NCI-H2029 (cell line): ENCODE measurements at places on chromosomes 11 and 22.

DNA sequence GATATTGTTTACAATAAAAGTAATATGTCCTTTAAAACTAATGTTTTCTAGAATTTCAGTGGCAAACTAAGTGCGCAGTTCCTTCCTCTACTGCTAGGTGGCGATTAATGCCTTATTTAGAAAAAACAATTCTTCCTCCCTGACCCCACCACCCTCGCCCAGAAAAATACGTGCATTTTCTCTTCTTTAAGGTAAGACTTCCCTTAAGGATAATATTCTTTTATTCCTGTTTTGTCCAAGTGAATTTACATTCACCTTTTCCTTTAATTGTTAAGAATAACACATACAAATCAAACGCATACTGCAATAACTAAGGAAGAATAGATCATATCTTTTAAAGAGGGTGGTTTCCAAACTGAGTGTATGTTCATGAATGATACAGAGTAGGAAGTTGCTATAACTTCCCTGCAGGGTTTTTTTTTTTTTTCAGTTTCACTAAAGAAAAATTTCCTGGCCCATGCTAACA lies 17.0 kb upstream of the PSMA1 start:
- peak; percentile 46 for DNase-seq

DNA sequence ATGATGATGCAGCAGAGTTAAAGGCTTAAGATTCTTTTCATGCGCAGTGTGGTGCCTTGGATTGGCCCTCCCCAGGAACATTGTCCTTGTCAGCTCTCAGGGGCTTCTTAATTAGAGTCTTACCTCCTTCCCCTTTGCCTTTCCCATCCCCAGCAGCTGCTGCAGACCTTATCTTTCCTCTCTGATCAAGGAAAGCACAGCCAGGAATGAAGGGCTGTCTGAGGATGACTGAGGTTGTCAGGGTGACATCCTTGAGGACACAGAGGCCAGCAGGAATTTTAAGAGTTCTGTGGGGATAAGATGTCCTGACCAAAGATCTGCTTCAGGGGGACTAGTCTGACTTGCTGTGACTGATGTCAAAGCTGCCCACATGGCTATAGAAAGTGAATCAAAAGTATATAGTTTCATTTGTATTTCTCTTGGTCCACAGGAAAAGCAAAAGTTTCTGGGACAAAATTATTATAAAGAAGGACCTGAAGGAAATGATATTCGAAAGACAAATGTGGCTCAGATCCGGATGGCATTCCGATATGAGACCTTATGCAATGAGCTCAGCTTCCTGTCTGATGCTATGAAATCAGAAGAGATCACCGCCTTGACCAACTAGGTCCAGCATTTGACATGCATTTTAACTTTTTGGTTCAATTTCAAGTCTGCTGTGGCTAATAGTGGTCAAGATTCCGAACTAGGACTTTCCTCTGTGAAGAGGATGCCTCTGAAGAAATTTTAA lies 35.5 kb downstream of the RNF141 start:
- no peak for DNase-seq

DNA sequence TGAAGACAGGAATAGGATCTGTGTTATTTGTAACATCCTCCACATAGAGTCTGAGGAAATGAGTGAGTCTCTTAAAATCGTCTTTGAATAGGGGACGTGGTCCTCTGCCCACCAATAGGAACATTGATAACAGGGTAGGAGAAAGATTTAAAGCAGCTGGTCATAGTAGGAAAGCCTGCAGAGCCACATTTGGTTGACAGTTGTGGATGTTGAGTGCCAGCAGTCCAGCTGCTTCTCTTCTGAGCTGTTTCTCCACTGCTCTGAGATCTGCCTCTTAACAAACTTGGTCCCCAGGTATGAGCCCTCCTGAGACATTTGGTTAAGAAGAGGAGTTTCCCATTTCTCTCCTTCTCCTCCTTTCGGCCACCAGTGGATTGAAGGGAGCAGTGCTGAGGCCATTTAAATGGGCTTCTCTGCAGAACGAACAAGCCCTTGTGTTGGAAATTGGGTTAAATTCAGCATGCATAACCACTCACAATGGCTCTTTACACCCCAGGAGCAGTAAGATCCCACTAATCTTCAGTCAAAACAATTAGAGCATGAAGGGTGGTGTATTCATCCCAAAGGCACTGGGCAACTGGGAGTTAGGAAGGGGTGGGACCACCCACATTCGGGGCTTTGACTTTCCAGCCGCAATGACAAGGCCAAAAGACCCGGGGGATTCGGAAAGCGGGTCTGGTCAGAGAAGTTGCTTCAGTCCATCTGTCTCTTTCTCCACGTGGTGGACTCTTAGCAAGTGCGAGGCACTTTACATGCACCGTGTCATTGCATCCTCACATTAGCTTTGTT lies 32.3 kb downstream of the MIAT start:
- no peak for DNase-seq

DNA sequence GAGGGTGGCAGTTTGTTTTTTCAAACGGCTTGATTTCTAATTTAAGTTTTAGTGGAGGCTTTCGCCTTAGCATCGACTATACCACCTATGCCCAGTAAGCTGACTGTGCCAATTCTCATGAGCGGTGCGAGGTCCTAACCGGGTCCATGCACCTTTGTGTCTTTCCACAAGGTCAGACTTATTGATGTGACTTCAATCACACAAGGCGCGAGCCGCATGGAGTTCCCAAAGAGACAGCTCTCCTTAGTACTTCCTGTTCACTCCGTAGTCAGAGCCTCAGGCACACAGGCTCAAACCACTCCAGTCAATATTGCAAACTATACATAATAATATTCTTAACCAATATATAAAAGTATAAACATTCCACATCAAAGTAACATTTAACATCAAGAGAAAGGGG lies 18.2 kb downstream of the ST14 start:
- DNase-seq, result peak; percentile 43

DNA sequence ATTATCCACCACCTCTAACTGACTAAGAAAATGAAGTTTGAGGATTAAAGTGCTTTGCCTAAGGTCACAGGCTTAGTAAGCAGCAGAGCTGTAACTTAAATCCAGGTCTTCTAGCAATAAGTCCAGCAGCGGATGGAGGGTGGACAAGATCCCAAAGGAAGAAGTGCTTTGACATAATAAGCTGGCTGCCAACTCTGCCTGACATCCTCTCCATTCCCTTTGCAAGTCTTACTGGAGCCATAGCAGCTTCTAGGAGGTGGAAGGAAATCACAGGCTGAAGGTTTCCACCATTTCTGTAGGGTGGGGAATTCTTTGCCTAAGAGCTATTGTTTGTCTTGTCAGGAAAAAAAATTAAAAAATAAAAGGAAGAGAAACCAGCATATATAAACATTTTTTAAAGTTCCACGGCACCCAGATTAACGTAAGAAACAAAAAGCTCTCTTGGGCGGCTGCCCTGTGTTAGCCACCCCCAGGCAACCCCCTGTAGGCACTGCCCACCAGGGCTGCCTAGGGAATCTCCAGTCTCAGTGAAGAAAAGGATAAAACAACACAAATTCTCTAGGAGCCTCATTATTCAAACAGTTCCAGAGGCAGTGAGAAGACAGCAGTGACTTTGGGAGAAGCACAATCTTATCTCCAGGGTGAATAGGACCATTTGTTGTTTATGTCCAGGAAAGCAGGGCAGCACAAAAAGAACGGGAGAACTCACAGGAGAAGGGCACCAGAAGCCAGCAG lies 380.8 kb upstream of the CADM1 start:
- no peak for DNase-seq

DNA sequence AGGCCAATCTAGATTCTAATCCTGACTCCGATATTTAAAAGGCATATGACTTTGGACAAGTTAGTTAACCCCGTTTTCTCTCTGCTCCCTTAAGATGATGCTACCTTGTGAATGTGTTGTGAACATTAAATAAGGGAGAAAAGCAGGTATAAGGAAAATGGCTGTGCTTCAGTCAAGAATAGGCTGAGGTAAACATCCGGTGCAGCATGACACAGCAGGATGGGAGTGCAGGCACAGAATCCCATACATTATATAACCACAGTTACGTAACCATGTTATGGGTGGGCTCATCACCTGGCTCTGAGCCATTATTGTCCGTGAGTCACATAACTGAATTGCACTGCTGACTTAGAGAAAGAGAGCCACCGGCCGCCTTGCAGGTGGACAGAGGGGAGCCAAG lies 382.2 kb upstream of the ANO5 start:
- no peak for DNase-seq

DNA sequence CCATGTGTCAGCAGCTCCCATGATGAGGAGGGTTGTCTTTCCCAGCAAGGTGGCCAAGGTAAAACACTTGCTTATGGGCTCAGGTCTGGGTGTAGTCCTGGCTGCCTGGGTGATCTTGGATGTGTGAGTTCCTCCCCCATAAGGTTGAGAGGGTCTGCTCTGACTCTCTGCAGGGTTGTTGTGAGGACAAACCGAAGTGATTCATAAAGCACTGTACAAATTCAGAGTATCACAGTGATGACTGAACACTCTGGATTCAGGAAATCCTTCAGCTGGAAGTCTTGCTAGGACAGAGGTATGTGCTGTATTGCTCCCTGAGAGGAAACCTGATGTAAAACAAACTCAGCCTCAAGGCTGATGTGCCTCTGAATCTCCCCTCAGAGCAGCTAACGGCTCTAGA lies 220.9 kb upstream of the PITPNB start:
- no peak for DNase-seq

DNA sequence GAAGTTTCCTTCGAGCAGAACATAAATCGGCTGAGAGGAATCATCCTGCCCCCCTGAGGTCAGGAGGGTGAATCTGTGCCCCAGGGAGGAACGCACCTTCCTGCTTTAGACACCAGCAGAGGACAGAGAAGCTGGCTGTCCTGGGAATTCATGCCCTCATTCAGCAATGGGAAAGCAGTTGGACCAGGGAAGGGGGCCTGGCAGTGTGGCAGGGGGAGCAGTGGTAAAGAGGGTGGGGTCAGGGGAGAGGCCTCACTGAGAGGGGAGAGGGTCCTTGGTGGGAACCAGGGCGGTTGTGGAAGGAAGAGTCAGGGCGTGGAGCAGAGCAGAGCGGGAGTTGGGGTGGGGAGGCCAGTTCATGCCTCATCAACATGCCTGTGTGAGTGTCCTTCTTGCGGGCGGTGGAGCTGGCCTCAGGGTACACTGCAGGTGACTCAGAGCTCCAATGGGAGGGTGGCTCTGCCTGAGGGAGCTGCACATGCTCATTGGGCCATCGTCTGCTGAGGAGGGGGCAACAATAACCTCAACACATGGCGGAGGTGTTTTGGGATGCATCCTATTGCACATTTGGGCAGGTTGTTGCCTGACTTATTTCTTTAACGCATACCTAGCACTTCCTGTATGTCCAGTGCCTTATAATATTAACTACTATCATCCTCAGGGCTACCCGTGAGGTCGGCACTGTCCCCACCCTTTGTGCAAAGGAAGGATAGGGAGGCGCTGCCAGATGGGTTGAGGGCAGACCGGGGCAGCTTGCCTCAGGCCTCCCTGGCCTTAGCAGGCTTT lies 23.2 kb downstream of the MED15 start:
- DNase-seq, result no peak

GRCh38 chr11:134731213-134731961 lies 319.3 kb upstream of the B3GAT1 start:
- DNase-seq, result no peak

GRCh38 chr11:47328449-47329390 lies 23.8 kb downstream of the MYBPC3 start:
- DNase-seq, result no peak

- no peak for DNase-seq
Measured at GRCh38 chr22:48640890-48641841, 1186.5 kb downstream of the BRD1 start.

DNA sequence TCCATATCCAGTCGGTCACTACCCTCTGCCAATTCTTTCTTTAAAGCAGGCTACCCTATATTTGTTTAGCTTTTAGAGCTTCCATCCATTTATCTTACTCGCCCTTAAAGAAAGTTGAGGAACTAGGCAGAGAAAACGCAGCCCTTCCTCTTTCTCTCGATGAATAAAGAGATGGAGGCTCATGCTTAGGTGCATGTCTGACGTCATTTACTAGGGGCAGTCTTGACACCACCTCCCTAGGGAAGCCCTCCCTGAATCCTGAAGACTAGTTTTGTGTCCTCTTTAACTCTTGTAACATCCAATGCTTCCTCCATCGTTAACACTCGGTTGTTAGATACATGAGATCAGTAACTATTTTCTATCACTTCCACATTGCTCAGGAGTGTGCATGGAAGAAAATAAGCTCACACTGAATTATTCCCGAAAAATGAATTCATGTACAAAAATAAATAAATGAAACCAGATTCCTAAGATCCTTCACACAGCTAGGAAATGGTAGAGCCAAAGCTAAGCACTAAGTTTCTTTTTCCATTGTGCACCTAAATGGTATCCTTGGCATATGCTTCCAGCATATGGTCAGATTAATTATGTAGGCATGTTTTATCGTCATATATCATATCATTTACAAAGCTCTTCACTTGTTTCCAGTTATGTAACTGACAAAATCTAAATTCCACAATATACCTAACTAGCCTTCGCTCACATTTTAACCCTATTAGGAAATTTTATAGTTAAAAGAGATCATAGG lies 291.2 kb downstream of the OPCML start:
- DNase-seq, result no peak

DNA sequence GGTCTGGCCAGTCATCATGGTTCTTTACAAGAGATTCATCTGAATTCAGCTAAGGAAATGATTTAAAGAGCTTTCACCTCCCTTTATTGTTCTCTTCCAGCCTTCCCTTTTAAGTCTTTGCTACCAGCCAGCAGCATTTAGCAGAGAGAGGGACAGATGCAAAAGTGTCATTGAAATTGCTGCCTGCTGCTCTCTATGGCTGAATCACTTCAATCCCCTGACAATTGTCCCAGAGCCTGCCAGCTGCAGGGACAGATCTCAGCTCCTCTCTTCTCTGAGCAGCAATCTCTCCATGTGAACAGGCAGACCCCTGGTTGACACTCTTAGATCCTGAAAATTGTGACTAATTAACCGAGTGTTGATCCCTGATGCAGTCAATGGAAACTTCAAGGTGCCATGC lies 816.9 kb upstream of the CCDC90B start:
- no peak for DNase-seq

DNA sequence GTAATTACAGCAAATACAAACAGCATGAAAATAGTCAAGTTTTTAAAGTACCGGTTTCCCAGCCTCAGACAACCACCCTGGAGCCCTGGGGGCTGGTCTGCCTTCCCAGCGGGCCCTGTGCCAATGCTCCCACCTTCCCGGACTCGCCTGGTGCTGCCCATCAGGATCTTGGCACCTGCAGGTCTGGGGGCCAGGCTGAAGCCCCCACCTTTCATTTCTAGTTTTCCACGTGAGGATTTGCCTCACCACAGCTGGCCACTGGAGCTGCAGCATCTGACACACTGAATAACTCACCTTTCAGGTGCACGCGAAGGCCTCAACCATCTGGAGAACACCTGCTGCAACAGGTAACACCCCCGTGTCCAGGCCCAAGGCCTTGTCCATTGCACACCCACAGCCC lies 108.7 kb upstream of the THY1 start:
- DNase-seq, result no peak
